Astrocyte of the hippocampus (primary cell): ENCODE measurements at places on chromosomes 12 and 14.

DNA sequence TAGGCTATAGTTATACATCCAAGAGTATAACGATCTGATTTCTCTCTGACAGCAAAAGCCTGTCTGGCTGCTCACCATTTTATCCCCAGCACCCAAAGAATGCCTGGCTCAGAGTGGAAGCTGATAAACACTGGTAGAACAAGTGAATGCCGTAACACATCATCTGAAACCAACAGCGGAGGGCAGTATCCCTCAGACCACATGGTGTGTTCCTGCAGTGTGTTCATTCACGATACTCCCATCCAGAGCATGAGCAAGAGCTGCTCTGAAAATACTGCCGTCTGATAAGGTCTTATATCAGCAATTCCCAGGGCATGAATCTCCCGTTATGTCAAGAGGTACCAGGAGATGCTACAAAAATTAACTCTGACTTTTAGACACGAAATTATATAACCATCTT, 95.9 kb downstream of the TTC7B start:
- DNase-seq = no peak

DNA sequence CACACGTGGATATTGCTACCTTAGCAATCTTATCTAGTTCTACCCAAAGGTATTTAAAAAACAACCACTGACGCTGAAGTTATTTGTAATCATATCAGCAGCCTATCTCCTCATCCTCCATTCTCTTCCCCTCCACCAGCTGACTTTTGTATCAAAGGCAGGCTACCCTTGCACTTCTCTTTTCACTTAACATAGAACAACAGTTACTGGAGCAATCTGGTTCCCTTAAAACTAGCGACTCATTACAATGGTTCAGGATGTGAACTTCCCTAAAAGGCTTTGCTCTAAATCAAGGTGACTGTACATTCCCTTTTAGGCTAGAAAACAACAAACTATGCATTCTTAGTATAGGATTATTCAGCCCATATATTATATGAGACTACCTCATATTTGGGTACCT, 404.7 kb downstream of the APAF1 start:
- no peak for DNase-seq

DNA sequence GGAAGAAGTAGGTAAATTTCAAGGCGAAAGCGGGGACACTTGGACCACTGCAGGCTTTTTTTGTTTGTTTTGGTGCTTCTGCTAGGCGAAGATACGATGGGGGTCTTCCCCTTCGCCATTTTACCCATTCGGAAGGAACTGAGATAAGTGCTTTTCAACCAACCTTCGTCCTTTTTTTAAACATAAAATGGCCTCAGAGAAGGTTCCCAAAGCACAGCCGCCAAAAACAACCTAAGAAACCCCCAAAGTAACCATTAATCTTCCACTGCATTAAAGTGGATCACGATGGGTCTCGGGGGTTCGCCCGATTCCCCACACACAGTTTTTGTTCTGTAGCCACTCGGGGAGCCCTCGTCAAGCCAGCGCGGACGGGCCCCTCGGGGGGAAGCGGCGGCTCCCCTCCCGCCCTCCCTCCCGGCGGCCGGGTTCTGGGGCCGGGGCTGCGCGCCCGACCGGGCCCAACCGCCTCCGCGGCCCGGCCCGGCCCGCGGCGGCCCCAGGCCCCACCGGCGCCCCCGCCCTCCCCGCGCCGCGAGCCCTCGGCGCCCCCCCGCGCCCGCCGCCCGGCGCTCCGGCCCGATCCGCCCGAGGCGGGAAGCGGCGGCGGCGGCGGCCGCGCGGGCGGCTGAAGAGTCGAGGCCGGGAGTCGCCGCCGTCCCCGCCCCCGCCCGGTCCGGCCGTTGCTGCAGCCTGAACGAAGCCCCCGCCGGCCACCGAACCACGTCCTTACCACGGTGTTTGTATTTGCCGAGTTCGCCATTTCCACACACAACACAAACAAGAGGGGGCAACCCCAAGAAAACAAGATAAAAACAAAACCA, 790 bp downstream of the GTF2A1 start:
- peak; percentile 62 for DNase-seq

GRCh38 chr12:94768398-94769046, 118.2 kb upstream of the TMCC3 start:
- DNase-seq = peak; percentile 78

GRCh38 chr12:46005151-46005797, 14.9 kb upstream of the SCAF11 start:
- DNase-seq = no peak

DNA sequence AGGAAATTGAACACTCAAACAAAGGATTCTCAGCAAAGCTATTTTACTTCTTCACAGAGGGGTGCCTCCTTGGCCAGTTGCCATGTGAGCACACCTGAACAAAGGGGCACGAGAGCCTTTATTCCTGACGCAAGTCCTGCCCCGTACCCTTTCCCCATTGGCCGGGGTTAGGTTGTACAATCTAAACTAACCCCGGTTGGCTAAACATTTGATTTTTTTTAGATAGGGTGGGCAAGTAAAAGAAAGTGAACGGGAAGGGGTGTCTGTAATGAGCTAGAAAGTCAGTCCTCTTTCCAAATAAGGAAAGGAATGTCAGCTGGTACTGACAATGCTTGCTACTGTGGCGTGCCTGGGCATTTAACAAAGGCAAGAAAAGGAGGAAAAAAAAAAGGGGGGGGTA, 135.5 kb upstream of the CDKN3 start:
- peak; percentile 62 for DNase-seq

- DNase-seq = no peak
Observed at GRCh38 chr12:92110083-92110640, 35.5 kb downstream of the BTG1 start.

GRCh38 chr12:100208834-100209233, 8.2 kb downstream of the ACTR6 start:
- no peak for DNase-seq

DNA sequence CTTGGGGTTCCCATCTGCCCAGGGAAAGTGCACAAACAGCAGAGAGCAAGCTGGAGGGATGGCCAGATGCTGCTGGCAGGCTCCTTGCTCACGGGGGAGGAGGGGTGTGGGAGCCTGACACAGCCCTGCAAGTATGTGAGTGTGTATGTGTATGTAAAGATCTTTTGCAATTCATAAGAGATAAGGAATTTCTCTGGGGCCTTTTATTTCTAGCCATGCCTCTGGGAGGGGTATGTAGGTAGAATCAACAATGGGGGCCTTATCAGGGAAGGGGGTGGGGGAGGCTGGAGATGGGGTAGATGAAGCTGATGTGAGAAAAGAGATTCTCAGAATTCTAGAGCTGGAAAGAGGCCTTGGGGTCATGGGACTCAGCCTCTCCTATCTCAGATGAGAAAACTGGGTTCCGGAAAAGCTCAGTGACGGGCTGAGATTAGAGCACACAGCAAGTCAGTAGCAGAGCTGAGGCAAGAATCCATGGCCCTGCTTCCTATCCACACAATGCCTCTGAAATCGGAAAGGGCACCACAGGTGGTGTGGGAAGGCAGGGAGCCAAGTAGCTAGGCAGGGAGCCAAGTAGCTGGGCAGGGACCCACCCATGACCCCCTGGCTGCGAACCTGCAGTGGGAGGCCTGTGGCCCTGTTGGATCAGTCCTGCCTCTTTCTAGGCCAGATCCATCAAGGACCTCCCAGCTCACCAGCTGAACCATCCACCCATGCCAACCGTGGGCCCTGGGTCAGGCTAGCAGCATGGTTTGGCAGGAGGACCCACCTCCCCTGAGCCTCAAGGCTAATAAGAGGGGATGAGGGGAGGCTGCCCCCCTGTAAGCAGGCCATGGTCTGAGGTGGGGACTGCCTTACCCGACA, 54.7 kb downstream of the PLEKHG3 start:
- peak; percentile 86 for DNase-seq

- no peak for DNase-seq
Observed at GRCh38 chr12:108316176-108317086, 22.7 kb downstream of the CMKLR1 start.

GRCh38 chr12:90299666-90300065, 591.0 kb upstream of the ATP2B1 start:
- no peak for DNase-seq

GRCh38 chr14:94001016-94001415, 3.9 kb downstream of the CCDC197 start:
- DNase-seq = no peak

- DNase-seq = no peak
Observed at GRCh38 chr12:64332296-64332695, 58.3 kb downstream of the C12orf56 start.

- peak; percentile 34 for DNase-seq
Observed at GRCh38 chr12:27244689-27245488, 803 bp downstream of the STK38L start.

DNA sequence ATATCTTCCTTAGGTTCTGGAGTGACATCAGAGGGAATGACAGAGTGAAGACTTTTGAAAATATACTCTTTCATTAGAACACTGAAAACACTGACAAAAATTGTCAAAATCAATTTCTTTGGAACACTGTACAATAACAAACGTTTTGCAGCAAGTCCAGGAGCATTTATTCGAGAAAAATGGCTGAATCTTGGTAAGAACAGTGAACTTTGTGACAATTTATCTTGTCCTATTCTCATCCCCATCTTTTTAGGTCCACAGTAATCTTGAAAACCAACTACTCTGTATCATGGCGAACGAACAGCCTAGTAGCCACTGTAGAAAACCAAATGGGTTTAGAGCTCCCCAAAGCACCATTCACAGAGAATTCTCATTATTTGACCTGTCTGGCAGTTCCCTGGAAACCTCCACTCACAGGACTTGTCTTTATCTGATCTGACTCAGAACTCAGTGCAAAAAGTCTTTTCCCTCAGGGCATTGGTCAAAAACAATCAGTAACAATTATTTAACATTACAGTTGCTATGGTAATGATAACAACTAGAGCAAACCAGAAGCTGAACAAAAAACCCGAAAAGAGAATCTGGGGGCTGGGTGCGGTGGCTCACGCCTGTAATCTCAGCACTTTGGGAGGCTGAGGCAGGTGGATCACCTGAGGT, 20.3 kb upstream of the PPP2R5E start:
- DNase-seq = peak; percentile 56

- DNase-seq = peak; percentile 29
Observed at GRCh38 chr14:63564318-63564717, 21.1 kb upstream of the PPP2R5E start.

- no peak for DNase-seq
Observed at GRCh38 chr14:41859336-41859735, 252.7 kb downstream of the LRFN5 start.

DNA sequence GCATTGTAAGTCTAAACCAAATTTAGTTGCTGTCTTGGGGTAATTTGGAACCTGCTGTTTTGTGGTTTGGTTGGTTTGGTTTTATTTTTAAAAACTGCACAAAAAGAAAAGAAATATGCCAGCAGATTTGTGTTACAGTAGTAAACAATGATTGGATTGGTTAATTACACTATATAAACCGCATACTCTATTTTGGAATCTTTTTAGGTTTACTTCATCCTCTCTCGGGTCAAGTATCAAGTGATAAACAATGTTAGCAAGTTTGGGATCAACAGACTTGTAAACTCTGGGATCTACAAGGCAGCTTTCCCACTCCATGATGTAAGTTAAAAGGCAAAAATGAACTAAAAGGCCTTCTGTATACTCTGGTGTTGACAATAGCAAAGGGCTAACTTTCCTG, 132.4 kb downstream of the ANO6 start:
- no peak for DNase-seq

DNA sequence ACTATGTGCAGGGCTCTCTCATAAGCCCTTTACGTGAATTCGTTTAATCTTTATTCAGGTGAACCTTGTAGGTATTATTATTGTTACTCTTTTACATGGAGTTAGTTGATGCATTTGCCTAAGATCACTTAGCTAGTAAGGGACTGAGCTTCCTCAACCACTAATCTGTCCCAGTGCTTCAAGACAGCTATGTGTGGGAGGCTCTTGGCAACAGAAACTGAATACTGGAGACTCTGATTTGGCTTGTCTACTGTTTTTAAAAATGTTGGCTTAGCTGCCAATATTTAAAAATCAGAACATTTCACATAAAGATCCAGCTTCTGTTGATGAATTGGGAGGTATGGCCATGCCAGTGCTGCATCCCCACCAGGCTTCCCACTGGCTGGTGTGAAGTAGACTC, 6.8 kb downstream of the KNTC1 start:
- no peak for DNase-seq

GRCh38 chr12:21989819-21990412, 48.7 kb upstream of the ABCC9 start:
- DNase-seq = peak; percentile 39

- peak; percentile 33 for DNase-seq
Observed at GRCh38 chr14:104931771-104932675, 7.3 kb downstream of the PLD4 start.

GRCh38 chr14:22296088-22296487, 292.9 kb downstream of the DAD1 start:
- DNase-seq = no peak

DNA sequence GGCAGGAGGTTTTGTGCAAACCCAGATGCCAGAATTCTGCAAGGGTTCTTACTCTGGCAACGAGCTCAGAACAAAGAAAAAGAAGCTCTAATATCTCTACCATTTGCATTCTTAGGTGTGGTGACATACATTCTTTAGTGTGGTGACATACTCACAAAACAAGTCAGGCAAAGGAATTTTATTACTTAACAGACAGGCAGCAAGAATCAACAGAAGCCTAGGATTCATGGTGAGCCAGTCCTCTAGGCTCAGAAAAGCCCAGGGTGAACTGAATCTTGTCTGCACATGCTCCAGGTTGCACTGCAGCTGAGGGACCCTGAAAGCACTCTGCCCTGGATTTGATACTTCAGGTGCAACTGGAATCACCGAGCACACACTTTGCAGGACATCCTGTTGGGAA, 122.4 kb upstream of the PTPRQ start:
- DNase-seq = peak; percentile 40

GRCh38 chr12:45547822-45548221, 181.7 kb upstream of the ARID2 start:
- no peak for DNase-seq

DNA sequence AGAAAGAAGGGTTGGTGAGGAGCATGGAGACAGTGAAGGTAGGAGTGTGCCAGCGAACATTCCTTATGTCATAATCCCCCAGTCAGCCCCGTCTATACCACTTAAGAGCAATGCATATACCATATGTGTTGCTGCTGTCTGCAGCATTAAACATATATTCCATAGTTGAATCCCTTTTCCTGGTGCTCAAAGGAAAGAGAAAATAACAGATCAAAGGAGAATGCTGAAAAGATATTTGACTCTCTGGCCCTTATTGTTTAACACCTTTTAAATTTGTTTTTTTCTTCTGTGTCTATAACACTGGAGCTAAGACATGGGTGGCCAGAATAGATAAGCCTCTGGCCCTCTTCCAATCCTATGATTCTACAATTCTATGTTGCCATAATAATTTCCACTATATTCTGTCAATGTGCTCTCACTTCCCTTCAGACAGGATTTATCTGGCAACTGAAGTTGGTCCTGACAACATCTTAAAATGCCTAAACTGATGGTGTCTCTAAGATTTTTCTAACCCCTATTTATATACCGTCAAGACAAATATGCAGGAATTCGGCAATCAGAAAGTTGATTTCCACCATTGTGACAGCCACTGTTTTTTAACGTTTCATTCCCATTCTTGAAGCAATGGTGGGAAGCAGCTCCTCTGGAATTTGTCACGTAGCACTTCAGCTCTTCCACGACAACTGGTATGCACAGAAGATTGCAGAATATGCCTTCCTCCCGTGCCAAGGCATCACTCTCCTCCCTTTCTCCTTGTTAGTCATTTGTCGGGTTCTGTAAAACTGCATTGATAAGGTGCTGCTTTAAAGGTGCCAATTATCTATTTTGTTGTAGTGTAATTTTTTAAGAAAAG, 204.7 kb downstream of the BCAT1 start:
- no peak for DNase-seq
